Fibroblast of pulmonary artery (primary cell): ENCODE measurements at places on chromosomes 2 and 18.

- DNase-seq: peak; percentile 80
Observed at GRCh38 chr18:36312806-36313395, 15.4 kb downstream of the FHOD3 start.

GRCh38 chr2:58347810-58348209, 106.7 kb upstream of the FANCL start:
- no peak for DNase-seq

- no peak for DNase-seq
Observed at GRCh38 chr2:174516501-174517378, 29.9 kb upstream of the GPR155 start.

DNA sequence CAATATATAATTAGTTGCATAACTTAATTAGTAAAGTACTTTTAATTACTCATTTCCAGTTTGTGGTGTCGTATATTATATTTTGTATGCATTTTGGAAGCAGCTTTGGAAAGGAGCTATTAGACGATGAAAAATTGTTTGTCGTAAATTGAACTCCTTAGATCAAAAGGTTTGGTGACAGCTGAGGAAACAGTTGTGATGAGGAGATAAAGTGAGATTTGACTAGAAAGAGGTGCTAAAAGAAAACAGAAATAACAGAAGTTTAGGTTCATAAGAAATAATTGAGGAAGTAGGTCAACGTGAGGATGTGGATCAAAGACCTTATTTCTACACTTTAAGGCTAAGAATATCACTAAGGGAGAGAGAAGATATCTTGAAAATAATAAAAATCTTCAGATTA, 141.9 kb upstream of the NETO1 start:
- no peak for DNase-seq

- DNase-seq: peak; percentile 53
Observed at GRCh38 chr2:52810460-52810859, 957.1 kb upstream of the CHAC2 start.

GRCh38 chr2:120920454-120921148, 184.9 kb downstream of the GLI2 start:
- no peak for DNase-seq

- DNase-seq: peak; percentile 92
Observed at GRCh38 chr2:111946294-111947114, 48.1 kb downstream of the MERTK start.

GRCh38 chr2:241215421-241215820, 26.9 kb downstream of the ANO7 start:
- DNase-seq: no peak

DNA sequence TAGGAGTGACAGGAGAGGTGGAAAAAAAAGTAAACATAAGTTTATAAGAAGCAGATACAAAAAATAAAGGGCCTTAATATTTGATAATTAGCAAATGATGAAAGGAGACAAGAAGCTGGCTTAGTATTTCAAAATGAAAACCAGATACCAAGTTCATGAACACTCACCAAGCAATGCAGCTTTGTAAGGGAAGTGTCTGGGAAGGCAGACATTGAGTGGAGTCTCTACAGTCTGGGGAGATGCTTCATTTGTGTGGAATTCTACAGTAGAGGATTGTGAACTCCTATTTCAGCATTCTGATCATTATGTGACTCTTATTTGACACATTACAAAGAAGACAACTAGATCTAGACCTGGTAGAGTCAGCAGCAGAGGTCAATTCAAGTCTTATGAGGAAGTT, 1072.7 kb downstream of the DSC3 start:
- DNase-seq: no peak

DNA sequence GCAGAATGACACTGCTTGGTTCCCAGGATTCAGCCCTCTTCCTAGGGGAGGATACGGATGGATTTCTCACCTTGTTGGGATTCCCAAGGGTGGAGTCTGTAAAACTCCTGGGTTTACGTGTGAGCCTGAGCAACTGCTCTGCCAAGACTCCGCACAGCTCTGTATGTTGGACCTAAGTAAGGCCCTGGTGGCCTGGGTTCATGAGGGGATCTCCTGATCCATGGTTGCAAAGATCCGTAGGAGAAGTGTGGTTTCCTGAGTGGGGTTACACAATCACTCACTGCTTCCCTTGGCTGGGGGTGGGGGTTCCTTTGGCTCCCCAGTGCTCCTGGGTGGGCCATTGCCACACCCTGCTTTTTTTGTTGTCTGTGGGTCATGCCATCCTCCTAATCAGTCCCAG, 37.7 kb downstream of the ANKRD12 start:
- no peak for DNase-seq

DNA sequence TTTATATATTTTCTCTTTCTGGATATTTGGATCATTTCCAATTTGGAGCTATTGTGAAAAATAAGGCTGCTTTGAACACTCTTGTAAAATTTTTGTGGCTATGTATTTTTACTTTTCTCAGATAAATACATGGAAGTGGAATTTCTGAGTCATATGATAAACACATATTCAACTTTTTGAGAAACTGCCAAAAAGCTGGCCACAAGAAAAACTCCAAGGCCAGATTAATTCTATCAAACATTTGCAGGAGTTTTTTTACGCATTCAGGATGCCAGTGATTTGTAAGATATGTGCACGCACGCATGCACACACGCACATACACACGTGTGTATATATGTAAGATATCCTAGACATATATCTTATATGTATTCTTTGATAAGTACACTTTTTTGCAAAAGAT, 477.5 kb upstream of the SPHKAP start:
- DNase-seq: peak; percentile 95

DNA sequence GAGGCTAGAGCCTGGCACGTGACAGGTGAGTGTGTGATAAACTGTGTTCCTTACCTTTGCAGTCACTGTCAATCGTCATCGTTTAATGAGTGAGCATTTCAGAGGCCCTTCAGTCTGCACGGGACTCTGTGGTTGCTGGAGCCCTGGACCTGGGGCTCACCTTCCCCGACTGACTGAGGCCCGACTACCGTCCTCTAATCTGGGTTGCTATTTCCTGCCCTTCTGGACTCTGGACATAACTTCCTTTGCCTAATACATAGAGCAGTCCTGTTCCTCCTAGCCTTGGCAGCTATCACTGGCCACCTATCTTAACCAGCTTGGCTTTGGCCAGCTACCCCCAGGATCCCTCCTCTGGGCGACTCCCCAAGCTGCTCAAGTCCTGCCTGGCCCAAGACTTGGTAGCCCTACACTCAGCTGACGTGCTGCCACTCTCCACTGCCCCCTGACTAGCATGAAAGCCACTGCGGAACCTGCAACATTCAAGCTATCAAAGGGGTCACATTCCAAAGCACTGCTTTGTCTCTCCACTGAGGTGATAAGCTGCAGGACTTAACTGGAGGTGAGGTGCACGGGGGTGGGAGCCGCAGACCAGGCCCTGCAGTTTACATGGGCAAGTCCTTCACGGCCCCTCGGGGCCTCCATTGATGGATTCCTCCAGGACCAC, 11.1 kb upstream of the RAB17 start:
- no peak for DNase-seq

GRCh38 chr2:224734949-224735348, 18.8 kb upstream of the CCDC195 start:
- DNase-seq: no peak

DNA sequence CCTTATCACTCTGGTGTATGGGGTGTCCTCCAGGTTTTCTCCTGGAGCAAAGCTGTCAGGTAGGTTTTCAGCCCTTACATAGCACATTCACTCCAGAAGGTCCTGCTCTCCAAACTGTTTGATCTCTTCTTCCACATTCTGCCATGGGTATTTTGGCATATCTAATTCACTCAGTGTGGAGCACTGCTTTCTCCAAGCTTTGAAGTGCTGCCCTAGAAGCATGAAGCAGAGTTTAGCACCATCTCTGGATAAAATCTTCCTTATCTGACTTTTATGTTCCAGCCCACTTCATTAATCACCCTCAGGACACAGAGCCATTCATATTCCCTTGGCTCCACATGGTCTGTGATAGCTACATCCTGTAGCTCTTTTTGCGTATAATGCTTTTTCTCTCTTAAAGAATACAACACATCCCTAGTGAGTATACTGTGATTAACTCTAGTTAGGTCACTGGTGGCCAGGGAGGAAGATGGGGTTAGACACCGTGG, 56.7 kb upstream of the ARHGAP28 start:
- DNase-seq: no peak

- no peak for DNase-seq
Observed at GRCh38 chr2:25018681-25019080, 23.2 kb upstream of the EFR3B start.

DNA sequence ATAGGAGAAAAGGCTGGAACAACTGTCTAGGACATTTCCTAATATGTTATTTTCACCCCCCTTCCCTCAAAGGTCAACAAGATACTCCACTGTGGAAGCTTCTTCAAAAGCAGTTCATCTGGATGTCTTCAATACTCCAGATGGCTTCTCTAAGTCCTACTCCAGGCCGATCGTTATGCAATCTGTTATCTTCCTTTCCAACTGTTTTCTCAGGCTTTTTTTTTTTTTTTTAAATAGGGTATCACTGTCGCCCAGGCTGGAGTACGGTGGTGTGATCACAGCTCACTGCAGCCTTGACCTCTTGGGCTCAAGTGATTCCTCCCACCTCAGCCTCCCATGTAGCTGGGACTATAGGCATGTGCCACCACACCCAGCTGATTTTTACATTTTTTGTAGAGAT, 26.3 kb downstream of the ATP8B1 start:
- DNase-seq: peak; percentile 78

DNA sequence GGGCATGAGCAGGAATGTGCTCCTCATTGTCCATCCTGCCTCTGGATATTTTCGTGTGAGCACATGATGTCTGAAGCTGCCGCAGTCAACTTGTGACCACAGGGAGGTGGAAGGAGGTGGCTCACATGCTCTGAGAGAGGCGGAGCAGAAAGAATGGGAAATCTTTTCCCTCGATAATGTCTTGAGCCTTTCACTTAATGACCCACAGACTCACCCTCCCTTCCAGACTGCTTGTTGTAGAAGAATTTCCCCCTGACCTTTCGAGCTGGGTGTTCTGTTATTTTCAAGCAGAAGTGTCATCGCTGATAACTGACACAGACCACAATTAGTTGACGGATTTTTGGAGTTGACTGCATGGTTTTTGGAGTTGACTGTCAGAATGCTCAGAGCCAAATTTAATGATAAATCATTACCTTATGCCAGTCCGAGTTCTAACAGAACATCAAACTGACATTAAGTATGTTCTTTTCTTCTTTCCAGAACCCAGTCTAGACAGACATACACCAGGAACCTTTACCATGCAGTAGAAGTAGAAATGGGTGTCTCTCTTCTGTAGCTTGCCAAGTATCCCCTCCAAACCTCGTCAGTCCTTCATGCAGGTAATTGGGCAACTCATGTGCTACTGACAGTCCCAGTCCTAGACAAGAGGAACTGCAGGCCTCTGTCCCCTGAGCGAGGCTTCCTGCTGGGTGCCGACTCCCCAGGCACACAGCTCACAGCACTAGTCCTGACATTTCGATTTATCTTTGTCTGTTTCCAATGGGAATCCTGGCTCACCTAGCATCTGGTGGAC, 29.4 kb upstream of the RTTN start:
- DNase-seq: no peak

- DNase-seq: peak; percentile 16
Observed at GRCh38 chr2:178250429-178250828, 56.1 kb downstream of the OSBPL6 start.

DNA sequence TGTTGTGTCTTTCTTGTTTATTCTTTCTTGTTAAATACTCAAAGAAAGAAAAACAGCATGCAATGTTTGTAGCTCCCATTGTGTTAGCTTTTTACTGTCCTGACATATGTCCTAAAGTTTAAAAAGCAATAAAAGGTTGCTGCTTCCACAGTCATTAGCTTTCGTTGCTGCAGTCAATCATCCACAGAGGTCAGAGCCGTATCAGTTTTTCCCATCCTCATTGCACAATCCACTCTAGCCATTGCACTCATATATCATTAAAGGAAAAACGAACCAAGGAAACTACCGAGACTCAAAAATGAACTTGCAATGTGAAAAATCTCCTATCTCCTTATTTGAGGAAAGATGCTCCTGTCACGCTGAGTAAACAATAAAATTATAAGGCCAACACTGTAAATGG, 954.1 kb downstream of the DPP10 start:
- DNase-seq: no peak

- no peak for DNase-seq
Observed at GRCh38 chr2:215522237-215522636, 86.4 kb upstream of the FN1 start.

- no peak for DNase-seq
Observed at GRCh38 chr2:71629771-71630453, 176.6 kb downstream of the DYSF start.

GRCh38 chr2:28525481-28525880, 29.6 kb downstream of the PLB1 start:
- no peak for DNase-seq

DNA sequence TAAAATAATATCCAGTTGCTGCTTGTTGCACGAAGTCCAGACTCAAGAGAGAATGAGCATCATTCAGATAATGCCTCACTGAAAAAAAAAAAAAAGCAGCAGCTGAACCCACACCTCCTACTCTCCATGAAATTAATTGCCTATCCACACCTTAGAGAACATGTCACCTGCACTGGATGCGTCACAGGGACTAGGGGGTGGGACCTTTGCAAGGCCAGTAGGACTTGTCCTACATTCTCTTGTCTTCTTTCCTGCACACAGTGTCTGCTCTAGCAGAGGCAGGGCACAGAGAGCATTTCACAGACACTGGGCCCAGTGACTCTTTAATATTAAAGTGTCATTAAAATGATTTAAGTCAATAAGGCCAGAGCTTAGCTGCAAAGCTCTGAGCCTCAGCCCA, at the start of gene ABCA12:
Gene ABCA12 (minus strand): TSS at position 148 of the 400 bp plus-strand sequence. CDS start 418 bp downstream, outside the sequence.
- DNase-seq: no peak

GRCh38 chr2:145044491-145044890, 524.6 kb upstream of the ZEB2 start:
- no peak for DNase-seq

- DNase-seq: no peak
Observed at GRCh38 chr2:219299372-219299760, 9.8 kb downstream of the PTPRN start.

- no peak for DNase-seq
Observed at GRCh38 chr2:86366651-86367498, 29.4 kb upstream of the REEP1 start.
